ENCODE measurements at places on chromosomes 4 and X.

GRCh38 chrX:154046031-154046781, 26.5 kb upstream of the IRAK1 start:
- DNase-seq = peak; percentile 87

DNA sequence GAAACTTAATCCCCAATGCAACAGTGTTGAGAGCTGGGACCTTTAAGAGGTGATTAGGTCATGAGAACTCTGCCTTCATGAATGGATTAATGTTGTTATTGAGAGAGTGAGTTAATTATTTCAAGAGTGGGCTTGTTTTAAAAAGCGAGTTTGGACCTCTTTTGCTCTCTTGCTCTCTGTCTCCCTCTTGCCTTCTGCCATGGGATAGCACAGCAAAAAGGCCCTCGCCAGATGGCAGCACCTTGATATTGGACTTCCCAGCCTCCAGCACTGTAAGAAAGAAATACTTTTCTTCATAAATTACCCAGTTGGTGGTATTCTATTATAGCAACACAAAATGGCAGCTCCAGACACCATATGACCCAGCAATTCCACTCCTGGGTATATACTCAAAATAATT, 7.0 kb upstream of the ATP6AP2 start:
- peak; percentile 3 for DNase-seq

- no peak for DNase-seq
Observed at GRCh38 chr4:142473960-142474338, 372.2 kb downstream of the INPP4B start.

DNA sequence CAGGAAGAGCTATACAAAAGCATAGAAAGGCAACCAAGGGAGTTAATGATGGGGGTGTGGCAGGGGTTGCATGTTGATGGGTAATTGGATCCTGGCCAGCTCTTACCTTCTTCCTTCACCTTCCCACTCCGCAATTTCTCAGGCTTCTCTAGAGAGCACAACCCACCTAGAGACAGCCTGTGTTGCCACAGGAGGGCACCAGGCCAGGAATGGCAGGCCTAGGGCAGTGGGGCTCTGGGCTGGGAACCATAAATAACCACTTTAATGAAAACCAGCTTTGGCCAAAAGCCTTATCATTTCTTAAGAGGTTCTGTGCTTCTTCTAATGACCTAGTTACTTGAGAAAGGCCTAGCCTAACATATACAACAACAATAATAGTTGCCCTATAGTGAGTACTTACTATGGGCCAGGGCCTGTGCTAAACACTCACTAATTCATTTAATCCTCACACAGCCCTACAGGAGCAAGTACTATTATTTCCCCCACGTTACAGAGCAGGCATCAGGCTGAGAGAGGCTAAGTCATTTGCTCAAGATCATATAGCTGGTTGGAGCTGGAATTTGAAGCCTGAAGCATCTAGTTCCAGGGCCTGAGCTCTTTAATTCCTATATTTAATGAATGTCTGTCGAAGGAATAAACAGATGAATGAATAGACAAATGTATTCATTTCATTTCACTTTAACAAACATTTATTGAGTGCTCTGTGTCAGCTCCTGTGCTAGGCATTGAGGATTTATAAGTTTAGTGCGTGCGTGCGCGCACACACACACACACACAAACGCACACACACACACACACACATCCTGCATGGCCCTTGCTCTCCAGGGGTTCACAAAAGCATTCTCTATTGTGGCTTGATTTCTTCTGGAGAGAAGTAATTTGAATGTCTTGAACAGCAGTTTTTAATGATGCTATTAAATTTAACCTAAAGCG, 66.8 kb downstream of the RTL9 start:
- peak; percentile 40 for DNase-seq

- peak; percentile 60 for DNase-seq
Observed at GRCh38 chrX:68146054-68146453, 287.2 kb downstream of the OPHN1 start.

DNA sequence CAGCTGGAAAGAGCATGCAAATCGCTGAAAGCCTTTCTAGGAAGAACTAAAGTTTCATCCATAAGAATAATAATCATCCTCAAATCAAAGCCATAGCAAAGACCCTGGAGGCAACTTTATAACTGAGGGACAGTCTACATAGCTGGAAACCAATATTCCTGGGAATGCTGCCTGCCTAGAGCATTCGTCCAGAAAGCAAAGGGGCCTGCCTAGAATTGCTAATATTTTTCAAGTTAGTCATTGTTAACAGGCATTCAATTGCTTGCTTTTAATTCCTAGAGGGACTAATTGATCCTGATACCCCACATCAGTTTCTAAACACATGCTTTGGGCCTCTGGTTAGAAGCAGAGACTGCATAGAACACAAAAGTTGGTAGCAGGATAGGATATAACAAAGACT, 4.2 kb upstream of the PPARGC1A start:
- no peak for DNase-seq

DNA sequence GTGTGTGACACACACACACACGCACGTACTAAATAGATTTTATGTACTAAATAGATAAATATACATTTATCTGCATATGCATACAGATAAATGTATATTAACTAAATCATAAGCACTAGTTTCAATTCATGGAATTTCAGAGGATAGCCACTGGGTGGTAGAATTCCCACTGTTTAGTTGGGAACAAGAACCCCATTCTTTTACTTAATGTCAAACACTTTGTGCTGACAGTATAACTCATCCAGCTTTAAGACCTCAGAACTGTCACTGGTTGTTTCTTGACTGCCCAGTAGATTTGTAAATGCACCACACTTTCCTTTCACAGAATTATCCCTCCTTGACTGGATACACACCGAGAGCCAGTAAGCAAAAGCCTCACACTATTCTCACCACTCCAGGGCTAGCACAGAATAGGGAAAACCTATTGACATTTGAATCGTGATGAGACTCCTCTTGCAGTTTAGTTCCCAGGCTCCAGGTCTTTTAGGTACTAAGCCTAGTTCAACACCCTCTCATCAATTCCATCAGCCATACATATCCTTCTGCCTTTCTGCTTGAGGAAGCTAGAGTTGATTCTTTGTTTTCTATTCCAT, 32.4 kb downstream of the PPARGC1A start:
- peak; percentile 28 for DNase-seq

GRCh38 chrX:1433646-1434357, 18.9 kb downstream of the ASMTL start:
- no peak for DNase-seq

GRCh38 chr4:143713553-143713952, 13.1 kb upstream of the FREM3 start:
- DNase-seq = no peak

DNA sequence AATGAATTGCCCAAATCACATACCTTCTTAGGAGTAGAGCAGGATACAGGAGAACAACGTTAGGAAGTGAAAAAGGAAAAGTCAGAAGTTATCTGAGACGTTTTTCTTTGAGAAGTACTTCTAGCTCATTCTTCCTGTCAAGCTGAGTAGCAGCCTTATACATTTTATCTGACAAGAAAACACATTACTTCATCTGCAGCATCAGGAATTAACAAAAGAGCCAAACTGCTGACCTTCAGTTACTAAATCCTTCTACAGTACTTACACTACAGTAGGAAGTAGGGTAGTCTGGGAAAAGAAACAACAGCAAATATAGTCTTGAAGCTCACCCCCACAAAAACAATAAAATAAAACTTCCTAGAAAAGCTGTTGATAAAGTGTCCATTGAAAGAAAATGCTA, 57.0 kb downstream of the ATP11C start:
- no peak for DNase-seq

DNA sequence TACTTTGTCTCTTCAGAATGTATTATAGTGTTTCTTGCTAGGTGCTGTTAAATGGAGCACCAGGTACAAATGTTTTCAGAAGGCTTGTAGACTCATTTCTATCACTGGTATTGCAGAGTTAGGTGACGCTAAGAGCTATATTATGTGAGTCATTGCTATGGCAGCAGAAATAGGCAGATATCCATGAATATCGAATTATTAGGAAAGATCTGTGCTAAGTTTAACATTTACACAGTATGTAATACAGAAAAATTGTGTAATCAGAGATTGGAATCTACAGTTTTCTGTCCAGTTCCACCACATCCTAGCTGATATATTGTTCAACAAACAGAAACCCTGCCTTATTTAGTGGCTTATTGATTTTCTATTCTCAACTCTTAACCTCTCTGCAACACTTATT, 1025.5 kb downstream of the STIM2 start:
- DNase-seq = no peak

DNA sequence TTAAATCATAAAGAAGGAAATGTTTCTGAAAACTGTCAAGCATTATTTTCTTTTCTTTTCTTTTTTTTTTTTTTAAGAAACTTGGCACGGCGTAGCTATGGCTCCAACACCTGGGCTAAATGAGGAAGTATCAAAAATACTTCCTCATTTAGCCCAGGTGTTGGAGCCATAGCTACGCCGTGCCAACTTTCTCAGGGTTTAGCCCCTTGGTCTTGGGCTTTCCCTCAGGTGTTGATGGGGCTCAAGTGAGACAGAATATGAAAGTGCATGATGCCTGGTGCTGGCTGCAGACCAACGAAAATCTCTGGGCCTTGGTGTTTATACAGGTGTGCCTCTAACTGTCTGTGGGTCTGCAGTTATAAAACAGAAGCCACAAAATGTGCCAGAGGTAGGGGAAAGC, 132.7 kb downstream of the ARHGAP24 start:
- no peak for DNase-seq

DNA sequence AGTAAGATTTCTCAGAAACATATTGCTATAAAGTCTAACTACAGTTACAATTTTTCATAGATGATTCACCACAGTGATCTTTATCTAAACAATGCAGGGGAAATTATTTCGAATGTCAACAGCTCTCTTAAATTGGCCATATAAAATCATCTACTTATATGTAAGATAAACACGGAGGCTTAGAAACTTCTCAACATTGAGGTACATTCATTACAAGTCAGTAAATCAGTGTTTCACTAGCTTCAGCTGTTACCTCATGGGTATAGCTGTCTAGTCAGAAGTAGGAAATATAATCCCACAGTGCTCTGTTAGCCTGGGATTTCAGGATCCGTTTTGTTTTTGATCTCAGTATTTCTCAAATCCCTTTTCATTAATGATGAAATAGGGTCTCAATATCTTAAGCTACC, 43.2 kb downstream of the PCDH7 start:
- DNase-seq = no peak

DNA sequence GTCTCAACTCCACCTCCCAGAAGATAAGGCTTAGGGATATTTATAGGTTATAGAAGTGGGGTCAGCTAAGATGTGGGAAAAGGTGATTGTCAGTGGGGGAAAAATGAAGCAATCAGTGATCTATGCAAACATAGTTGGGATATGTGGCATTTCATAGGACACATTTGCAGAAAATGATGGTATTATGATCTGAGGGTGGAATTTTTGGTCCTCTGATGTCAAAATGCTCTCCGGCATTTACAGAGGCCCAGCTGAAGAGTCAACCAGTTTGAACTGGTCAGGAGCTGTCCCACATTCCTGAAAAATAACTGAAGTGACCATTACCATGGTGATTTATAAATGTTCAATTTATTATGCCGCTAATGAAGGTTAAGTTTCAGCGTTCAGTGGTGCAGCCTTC, 12.2 kb upstream of the HPGD start:
- DNase-seq = no peak

GRCh38 chrX:79270401-79270800, 96.7 kb downstream of the ITM2A start:
- DNase-seq = no peak

GRCh38 chrX:136457303-136457917, 30.3 kb upstream of the BRS3 start:
- no peak for DNase-seq

GRCh38 chrX:115563633-115564162, 2.7 kb downstream of the PLS3 start:
- no peak for DNase-seq

DNA sequence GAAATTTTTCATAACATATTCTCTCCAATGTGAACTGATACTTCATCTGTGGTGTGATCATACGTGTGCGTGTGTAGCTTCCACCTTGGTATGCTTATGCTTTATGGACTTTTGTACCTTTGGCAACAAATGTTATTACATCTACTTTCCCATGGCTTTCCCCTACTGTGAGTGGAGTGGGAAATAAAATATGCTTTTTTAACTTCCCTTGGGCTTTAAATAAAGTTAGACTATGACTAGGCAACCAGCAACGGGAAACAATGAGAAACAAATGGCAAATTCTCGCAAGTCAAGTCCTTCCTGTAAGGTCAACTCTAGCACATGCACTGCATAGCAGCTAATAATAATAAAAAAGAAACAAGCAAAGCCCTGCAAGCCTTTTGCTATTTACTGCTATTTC, 205.0 kb upstream of the PDE5A start:
- DNase-seq = peak; percentile 4

DNA sequence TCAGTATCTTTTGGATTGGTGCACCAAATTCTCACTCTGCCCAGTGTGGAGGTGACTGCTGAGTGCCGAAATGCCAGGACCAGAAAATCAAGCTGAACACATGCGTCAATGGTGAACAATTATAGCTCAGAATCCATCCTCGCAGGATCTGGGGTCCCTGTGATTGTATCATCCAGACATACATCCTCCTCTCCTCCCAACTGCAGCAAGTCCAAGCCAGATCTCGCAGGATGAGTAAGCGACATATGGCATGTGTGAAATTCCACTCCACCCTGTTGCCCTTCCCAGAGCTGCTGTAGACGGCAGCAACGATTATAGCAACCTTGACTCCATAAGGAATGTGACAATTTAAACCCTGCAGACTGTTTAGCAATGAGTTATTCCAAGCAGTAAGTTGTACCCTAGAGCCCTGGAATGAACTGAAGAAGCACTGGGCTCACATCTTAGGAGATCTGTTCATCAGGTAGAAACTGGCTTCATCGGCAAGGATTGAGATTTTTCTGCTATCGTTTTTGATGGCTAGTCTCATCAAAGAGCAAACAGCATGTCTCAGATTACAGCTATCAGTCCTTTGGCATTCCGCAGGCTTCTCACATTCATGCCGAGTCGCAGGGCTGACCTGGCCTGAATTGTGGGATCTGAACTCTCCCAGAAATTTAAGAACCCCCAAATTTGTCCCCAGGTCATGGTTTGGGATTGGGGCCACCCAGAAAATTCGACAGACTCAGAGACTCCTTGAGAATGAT, 35.5 kb upstream of the SORBS2 start:
- peak; percentile 91 for DNase-seq

DNA sequence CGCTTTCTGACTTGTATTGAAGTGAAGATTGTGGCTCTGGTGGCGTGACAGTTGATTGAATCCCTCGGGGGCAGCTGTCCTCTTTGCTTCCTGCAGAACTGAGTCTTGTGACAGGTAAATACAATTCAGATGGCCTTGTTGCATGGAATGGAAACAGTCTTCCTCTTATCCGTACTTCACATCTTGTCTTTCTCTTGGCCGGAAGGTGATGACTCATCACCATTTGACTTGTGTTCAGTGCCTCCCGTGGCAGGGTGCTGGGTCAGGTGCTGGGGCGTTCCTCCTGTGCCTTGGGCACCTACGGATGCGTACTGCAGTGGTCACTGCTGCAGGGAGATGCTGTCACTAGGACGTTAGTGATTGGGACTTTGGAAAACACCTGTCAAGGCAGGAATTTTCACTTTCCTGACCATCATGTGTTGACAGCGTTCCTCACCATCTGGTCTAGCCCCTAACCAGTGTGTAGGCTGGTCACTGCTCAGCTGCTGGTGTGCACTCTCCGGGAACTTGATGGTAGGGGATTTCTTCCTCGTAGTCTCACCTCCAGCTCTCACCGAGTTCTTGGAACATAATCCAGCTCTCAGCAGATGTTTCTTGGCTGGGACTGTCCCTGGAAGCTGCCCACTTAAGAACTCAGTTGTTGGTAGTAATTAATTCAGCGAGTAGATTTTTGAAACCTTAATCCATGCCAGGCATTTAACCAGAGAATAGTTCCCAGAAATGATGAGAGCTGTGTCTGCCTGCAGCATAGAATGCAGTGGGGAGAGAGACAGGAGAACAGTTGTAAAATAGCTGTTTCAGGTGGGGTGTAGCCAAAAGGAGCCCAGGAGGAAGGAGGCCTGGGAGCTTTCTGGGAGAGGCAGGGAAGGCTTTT, 7.2 kb downstream of the TBC1D14 start:
- DNase-seq = peak; percentile 31
